ENCODE measurements at places on chromosomes 5 and 9. TPM values are rescaled to one million over a fixed set of nuclear protein-coding genes. Genes with fewer than 3 reads are reported as not detected.

DNA sequence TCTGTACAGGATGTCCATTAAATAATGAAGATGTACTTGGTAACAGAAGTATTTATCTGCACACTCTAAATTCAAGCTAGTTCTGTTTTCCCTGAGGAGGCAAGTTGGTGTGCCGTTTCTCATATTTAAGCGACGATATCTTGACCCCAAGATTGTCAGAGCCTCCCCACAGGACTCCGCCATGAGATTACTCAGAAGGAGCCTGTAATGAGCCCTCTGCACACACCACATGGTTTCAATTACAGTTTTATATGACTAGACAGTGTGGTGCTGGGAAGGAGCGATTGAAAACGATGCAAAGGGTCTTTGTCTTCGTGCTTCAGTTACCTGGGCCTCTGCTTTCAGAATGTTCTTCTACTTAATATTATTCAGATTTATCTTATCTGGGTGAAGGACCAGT is 840.4 kb upstream of the WWC1 start:
- DNase-seq, result no peak

DNA sequence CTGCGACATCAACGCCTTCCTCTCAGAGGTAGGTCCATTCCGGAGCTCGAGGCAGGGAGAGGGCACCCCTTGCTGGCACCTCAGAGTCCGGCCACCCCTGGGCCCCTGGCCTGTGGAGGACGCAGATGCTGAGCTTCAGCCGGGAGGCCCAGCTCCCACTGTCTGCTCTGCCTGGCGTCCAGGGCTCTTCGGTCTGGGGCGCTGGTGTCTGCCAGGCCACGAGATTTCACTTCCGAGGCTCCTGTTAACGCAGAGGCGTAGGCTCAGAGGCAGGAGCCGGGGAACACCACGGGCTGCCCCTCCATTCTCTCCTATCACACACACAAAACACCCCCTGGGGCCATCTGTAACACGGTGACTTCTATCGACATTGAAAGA is 8.3 kb upstream of the SLC6A18 start:
- no peak for DNase-seq

GRCh38 chr5:151123897-151124751 is 33.5 kb downstream of the ANXA6 start:
- DNase-seq, result peak; percentile 70

- no peak for DNase-seq
These were observed 453.3 kb downstream of the KDM4C start for GRCh38 chr9:7210854-7211637.

- DNase-seq, result no peak
These were observed 1.6 kb downstream of the PLK2 start for GRCh38 chr5:58458141-58458742.

DNA sequence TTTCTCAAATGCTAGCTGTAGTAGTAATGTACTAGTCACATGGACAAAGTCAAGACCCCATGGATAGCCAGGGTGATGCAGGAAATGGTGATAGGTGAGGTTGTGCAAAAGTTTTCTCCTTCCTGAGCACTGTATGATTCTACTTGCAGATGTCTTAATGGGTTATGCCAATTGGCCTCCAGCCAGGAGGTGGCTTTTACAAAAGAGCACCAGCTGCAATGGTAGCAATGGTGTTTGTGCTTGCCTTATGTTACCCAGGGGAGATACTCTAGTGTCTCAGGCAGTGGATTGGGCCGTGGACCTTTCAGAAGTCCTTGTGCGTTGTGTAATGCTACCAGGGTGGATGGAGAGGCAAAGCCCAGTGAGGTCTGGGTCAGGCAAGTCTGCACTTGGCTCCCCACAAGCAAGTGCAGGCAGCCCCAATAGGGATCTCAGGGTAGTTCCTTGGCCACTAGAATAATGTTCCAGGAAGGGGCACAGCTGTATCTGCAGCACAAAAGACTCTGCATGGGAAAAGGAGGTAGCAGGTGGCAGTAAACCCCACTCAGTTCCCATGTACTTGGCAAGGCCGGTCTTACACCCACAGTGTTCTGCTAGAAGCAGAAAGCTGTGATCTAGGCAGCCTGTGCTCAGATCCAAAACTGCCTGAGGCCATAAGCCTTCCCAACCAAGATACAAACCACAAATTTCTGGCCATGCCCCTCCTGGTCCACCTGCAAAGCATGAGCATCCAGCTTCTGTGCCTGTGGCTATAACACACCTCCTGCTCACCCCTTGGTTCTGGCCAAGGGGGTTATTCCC is 46.4 kb upstream of the EDIL3 start:
- no peak for DNase-seq

DNA sequence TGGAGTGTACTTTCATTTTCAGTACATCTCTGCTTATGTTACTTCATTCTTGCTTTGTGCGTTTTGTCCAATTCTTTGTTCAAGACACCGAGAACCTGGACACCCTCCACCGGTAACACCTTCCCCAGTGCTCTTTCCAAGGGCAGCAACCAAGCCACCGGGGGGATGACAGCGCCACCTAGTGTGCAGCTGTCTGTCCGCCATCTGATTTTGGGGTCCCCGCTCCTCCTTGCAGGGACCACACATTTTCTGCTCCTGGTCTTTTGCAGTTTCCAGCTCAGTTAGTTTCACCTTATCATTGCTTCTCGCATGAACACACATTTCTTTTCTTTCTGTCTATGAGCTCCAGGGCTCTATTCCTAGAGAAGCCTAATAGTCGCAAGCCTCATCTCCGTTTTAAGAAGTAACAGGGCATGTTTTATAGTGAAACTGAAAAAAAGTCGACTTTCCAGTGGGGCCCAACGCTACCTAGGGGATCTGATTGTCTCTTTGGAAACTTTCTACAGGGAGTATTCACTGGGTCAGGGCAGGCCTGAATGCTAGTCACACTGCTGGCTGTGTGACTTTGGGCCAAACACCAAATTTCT is 152.1 kb downstream of the FSTL4 start:
- DNase-seq, result peak; percentile 16

DNA sequence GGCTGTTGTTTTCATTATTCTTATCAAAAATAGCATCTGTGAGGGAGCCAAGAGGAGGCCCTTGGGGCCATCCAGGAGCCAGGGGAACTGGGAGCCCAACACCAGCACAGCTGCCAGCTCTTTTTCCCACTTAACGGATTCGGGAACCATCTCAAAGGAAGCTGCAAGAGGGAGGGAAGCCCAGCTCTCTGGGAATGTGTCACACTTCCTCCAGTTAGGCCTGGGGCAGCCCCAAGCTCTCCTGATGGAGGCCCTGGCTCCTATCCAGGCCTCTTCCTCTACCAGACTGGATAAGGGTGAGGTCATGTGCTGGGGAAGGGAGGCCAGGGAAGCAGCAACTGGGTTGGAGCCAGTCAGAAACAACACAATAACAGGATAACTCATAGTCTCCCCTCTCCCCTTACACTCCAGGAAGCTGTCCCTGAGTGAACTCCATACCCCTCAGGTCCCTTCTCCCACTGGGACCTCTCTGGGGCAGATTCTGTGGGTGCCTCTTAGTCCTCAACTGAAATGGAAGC is 12.7 kb downstream of the CSF2 start:
- DNase-seq, result no peak

- no peak for DNase-seq
These were observed 467.1 kb upstream of the ST8SIA4 start for GRCh38 chr5:101370181-101370580.

DNA sequence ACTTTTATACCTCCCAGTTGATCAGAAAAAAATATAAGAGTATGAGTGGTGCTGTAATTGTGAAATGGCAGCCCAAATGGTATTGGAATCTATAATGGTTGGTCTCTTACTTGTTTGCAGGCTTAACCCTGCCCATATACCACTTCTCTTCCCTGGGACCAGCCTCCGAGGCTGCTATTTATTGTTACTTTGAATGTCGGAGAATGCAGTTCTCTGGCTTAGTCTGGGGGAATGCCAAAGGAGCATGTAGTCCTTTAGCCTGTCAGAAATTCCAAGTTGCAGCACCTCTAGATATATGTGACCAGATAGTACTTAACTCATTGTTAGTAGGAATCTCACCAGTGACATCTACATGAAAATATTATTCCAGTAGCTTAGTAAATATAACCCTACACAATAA is 47.5 kb downstream of the SLC44A1 start:
- DNase-seq, result no peak

DNA sequence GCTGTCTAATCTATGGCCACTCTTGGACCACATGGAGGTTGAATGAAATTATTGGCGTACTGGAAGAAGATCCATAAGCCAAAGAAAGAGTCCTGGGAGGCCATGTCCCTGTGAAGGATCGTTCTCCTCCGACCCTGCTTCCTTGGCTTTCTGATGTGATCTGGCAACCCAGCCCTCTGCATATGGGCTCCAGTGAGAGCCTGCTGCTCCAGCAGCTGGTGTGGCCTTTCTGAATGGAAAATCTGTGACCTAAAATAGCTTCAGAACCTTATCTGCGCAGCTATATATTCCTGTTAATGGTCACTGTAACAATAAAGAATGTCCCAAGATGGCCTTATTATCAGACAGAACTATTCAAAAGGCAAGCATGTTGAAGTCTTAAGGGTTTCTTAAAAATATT is 40.2 kb upstream of the PHF2 start:
- DNase-seq, result no peak

The AGXT2 gene
- not detected for total RNA-seq

The CCDC192 gene
- not detected for total RNA-seq

The ZDHHC11B gene
- 2.4 TPM for total RNA-seq

The TNFSF8 gene
- not detected for total RNA-seq

The IL4 gene
- total RNA-seq, result not detected

The SEC24A gene
- 23.1 TPM for total RNA-seq

The ZER1 gene
- 62.7 TPM for total RNA-seq

The CATSPER3 gene
- total RNA-seq, result not detected

The IL9 gene
- total RNA-seq, result not detected

Measured in transverse colon (tissue), 4 donors.